NAMALWA (cell line): ENCODE measurements at places on chromosomes 7 and 10.

DNA sequence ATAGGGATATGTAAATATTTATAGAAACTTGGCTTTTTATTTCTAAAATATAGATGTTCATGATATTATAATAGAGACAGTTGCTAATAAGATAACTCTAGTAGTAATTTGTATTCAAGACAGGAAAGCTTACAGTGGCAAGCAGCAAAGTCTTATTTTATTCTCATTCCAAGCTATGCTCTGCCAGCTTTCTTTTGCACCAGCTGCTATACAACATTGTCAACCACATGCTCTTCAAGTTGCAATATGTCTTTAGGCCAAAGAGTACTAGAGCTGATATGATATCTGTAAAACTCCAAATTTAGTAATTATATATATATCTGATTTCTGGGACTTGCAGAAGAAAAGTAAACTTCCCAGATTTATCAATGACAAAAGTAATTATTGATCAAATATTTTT is 350.1 kb downstream of the HGF start:
- DNase-seq = no peak

DNA sequence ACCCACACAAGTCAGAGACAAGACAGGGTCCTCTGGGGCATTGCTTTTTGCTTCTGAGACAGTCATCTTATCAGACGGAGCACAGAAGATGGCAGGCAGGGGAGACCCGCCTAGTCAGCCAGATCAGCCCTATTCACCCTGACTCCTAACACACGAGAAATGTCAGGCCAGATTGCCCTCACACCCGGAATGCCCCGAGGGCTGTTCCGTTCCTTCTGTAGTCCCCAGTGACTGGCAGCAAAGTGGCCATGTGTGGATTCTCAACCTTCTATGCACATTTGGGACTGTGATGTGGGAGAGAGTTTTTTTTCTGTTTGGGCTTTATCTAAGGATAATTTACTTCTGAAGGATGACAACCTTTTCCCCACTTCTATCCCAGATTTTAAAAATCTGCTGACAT is 35.5 kb upstream of the TBX20 start:
- no peak for DNase-seq

- DNase-seq = no peak
These were observed 397.1 kb upstream of the POT1 start for GRCh38 chr7:125326666-125327255.

DNA sequence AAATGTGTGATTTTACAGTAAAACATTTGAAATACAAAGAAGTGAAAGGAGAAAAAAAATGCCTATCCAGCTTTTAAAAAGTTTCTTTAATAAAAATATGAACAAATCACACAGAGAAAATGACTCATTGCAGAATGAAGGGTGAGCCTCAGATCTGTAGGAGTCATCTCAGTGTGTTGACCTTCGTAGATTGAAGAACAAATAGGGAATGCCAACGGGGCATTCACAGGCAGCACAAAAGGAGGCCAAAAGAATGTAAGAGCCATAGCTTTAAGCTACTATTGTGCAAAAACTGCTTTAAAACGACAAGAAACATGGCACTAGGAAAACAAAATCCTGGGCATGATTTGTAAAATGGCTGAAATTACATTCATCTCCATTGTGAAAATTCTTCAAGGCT is 782.7 kb upstream of the CELF2 start:
- no peak for DNase-seq

GRCh38 chr10:4693967-4694366 is 132.0 kb upstream of the AKR1E2 start:
- DNase-seq = no peak

- no peak for DNase-seq
These were observed 67.6 kb downstream of the CREB3L2 start for GRCh38 chr7:137934176-137934826.

GRCh38 chr7:133349101-133349500 is 96.2 kb downstream of the EXOC4 start:
- no peak for DNase-seq

GRCh38 chr10:74165530-74165901 is 14.5 kb downstream of the ADK start:
- no peak for DNase-seq

DNA sequence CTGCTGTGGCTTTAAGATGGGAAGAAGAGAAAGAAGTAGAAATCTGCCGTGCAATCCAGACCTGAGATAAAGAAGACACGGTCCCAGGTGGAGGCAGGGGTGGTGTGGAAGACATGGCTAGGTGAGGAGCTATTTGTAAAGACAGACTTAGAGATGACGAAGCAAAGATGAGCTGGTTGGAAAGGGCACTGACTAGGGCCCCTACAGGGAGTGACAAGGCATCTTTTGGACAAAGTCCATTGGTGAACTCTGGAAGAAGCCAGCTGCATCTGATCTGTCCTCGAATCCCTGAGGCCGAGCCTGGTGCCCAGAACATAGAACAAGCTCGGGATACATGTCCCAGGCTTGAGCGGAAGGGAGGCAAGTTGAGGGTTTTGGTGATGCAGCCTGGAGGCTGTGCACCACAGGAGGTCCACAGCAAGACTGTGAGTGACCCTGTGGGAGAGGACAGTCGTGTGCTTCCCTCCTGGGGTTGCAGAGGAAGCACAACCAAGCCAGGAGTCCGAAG is 191.2 kb downstream of the ADAM12 start:
- DNase-seq = no peak

DNA sequence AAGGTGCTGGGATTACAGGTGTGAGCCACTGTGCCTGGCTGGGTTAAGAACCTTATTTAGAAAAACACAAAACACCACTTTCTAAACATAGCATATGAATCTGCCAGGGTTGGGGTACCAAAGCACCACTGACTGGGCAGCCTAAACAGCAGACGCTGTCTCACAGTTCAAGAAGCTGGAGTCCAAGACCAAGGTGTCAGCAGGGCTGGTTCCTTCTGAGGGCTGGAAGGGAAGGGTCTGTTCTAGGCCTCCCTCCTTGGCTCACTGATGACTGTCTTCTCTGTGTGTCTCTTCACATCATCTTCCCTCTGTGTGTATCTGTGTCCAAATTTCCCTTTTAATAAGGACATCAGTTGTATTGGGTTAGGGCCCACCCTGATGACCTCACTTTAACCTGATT is 49.6 kb downstream of the HIPK2 start:
- DNase-seq = no peak

DNA sequence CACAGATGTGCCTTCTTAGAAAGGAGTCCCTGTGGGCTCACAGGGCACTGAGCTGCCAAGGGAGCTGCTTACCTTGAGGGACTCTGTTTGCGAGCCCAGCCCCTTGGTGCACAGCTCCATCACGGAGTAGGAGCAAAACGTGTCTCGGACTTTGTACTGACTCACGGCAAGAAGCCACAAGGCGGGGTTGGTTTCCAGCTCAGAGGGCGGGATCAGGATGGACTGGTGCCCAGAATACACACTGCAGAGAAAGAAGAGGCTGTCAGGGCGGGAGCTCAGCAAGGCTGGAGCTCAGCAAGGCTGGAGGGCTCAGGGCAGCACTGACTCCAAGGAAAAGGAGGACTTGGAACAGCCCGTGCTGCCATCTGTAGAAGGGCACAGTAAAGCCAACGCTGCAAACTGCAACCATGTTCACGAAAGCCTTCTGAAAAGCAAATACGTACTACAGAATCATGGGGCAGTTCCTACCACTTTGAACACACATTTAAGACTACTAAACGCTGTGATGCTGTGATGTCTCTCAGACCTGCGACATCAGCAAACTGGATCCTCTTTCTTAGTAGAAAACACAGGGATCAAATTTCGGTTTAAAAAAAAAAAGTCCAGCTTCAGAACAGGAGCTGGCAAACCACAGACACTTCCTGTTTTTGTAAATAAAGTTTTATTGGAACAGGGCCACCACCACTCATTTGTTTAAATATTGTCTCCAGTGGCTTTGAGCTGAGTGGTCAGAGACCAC is 194.3 kb downstream of the ZMYND11 start:
- peak; percentile 66 for DNase-seq

- DNase-seq = no peak
These were observed 32.6 kb upstream of the UNCX start for GRCh38 chr7:1200045-1200444.

DNA sequence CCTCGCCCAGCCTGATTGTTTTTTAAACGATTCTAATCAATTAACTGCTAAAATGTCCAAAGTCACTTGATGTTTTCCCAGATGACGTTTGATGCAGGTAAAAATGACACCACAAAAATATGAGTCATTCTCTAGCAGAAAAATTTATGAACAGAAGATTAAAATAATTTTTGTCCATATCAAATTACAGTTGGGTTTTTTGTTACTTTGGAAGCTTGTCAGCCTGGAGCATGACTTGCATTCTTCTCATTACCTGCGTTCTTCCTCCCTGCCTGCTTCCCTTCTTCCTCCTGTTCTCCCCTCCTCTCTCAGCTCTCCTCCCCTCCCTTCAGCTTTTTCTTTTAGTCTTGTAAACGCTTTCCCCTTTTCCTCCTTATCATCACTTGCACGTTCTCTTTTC is 18.7 kb downstream of the IL15RA start:
- no peak for DNase-seq

- DNase-seq = no peak
These were observed 54.9 kb downstream of the PRKAG2 start for GRCh38 chr7:151821806-151822540.

- DNase-seq = no peak
These were observed 295.9 kb upstream of the ZNF32 start for GRCh38 chr10:43944381-43945093.

GRCh38 chr10:70391654-70392053 is 9.2 kb upstream of the LRRC20 start:
- no peak for DNase-seq

DNA sequence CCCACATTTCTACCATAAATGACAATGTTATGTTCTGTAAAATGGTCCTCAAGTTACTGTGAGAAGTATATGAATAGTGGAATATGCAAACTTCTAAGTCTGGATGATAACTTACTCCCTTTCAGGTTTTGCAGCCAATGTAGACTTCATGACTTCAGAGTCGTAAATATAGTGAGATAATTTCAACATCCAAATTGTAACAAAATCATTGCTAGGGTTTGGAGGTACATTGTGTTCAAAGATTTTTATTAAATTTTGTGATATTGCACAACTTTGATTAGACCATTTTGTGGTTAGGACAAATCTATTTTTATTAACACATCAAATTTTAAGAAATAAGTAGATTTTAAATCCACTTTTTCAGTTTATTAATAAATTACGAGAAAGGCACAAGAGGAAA is 270.3 kb downstream of the RNLS start:
- DNase-seq = no peak
